NCI-H1694 (cell line): ENCODE measurements at places on chromosomes 13 and 19.

- no peak for DNase-seq
Observed at GRCh38 chr13:99157046-99157445, 43.6 kb upstream of the UBAC2 start.

GRCh38 chr13:113880651-113881611 lies 17.1 kb upstream of the GAS6 start:
- DNase-seq, result no peak

DNA sequence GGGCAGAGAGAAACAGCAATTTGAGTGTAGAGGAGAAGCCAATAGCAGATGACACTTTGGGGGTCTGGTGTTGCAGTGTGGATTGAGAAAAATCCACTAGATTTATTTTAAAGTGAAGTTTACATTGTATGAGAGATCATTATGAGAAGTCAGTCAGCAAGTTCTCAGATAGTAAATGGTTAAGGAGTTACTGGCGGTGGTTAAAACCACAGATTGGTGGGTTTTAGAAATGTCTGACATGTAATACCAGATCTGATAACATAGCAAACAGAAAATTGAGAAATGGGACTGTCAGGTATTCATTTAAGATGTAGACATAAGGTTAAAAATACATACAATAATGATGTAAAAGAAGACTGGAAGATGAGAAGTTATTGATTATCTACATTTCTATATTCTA lies 7.2 kb downstream of the ABHD13 start:
- DNase-seq, result no peak

- no peak for DNase-seq
Observed at GRCh38 chr13:98997011-98997730, 19.3 kb upstream of the DOCK9 start.

- no peak for DNase-seq
Observed at GRCh38 chr19:20247016-20247683, 80.1 kb downstream of the ZNF486 start.

DNA sequence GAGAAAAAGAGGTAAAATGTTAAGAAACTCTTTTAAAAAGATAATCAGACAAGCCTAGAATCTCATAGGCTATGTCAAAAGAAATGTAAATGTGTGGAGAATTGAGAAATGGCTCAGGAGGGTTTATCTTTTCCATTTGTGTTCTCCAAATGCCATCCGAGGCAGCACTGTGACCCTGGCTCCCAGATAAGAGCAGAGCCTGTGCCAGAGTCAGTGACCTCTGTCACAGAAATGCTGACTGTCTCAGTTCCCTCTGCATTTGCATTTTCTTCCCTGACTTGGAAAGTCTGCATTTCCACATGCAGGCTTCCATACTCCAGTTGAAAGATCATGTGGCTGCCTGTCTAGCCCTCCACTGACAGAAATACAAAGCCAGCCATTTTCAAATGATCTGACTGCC lies 42.0 kb downstream of the SERTM1 start:
- no peak for DNase-seq

DNA sequence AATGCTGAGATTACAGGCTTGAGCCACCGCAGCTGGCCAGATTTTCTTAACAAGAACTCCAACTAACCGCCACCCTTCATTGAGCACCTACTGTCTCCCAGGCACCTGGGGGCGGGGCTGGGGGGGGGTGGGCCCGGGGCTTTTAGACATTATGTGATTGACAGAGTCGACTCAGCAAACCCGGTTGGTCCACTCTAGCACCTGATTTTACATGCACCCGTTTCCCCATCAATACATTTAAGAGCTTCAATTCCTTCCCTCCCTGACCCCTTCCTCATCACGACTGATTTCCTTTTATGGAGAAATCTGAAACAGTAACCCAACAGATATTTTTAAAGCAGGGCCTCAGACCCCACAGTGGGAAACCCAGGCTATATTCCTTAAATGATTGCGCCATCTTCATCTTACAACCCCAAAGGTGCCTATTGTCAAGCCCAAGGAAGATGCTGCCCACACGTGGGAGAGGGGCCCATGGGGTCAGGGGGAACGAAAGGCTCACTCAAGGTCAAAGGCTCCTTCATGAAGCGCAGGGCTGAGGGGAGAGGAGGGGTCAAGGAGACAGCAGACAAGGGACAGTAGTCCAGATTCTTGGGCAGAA lies 1.8 kb downstream of the INSR start:
- DNase-seq, result no peak

DNA sequence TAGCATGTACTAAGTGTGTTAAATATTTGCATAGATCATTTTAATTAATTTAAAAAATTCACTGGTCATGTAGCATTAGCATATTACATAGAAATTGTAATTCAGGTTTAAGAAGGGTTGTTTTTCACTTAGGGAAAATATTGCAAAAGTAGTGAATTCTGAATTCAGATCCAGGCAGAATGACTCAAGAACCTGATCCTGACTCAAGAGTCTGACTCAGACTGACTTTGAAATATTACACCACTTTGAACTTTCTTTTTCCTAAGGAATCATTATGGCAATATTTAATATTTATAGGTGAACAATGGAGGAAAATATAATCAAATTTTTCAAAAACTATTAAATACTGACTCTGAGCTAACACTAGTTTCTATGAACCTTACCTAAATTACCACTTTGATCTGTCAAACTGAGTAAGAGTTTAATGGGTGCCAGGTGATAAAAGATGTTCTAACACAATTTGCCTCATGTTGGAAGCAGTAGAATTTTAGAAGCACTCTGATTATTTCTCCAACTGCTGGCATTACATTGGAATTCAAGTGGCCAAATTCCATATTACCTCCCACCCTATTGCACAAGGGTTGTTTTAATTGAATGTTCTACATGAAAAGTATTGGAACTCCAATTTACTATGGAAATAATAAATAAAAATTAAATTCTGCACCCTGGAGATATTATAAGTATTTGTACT lies 261.6 kb downstream of the SLITRK1 start:
- DNase-seq, result no peak

GRCh38 chr13:39563470-39563735 lies 39.6 kb downstream of the LHFPL6 start:
- DNase-seq, result no peak

DNA sequence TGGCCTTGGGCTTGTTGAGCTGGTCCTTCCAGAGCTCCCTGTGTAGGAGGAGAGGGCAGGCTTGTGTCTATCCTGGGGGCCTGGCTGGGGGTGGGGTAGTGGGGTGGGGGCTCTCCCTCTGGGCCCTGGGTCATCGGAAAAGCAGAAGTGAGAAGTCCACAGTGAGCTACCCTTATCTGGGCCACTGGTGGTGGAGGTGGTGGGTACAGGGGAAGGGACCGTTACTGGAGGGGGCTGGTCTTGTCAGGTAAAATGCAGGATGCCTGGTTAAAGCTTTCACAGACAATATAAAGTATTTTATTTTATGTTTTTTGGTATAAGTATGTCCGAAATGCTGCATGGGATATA lies 342 bp upstream of the SIGLEC10 start:
- DNase-seq, result no peak

DNA sequence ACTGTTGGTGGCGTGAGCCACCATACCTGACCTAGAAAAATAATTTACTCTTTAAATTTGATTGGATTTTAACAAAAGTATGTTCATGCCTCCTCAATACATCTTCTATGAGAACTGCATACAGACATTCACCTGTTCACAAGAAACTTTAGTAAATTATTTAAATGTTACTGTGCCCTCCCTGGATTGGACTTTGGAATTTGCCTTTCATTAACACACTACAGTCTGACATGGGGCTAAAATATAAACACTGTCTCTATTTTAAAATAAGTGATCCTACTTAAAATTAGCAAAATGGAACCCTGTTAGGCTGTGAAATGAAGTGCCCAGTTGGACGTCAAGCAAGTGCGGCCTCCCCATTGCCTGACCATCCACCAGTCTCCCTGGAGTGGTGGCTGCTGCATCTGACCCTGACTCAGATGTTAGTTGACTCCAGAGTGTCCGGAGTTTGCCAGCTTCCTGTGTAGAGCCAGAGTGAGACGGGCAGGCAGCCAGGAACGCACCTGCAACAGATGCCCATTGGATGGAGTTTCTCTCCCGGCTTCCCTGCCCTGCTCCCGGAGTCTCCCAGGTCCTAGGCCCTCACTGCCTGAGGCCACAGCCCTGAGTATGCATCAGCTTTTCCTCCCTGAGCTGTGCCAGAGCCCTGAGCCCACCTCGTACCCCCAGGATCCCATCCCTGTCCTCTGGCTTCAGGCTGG lies 45.9 kb upstream of the ATP11A start:
- no peak for DNase-seq

GRCh38 chr13:24043590-24044350 lies 116.8 kb upstream of the SPATA13 start:
- DNase-seq, result no peak

- DNase-seq, result no peak
Observed at GRCh38 chr13:46389457-46390451, 2.7 kb upstream of the RUBCNL start.

GRCh38 chr19:33266974-33267484 lies 35.3 kb downstream of the CEBPA start:
- DNase-seq, result no peak

- no peak for DNase-seq
Observed at GRCh38 chr19:54186934-54187381, 2.4 kb downstream of the MBOAT7 start.

DNA sequence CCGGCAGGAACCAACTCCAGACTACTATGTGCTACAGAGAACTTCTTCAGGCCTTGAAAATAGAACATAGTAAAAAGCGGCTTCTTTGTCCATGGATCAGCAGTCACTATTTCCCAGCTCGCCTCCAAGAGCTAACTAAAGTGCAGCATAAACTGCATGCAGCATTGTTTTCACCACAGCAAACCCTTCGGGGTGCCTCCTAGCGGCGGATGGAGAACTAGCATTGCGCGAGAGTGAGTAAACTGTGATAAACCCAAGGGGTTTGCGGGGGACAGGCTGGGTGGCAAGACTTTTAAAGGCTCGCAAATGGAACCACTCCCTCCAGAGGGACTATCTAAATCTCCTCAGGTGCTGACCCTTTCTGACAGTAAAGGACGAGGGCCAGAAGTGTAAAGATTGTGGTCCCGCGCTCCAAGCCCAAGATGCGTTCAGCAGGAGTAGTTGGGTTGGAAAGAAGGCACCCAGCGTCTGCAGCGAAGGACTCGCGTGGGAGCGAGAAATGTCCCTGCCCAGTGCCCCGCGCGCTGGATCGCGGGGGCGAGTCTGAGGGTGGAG lies 21.5 kb upstream of the SGCG start:
- no peak for DNase-seq

GRCh38 chr13:49502954-49503353 lies 7.2 kb downstream of the PHF11 start:
- no peak for DNase-seq

DNA sequence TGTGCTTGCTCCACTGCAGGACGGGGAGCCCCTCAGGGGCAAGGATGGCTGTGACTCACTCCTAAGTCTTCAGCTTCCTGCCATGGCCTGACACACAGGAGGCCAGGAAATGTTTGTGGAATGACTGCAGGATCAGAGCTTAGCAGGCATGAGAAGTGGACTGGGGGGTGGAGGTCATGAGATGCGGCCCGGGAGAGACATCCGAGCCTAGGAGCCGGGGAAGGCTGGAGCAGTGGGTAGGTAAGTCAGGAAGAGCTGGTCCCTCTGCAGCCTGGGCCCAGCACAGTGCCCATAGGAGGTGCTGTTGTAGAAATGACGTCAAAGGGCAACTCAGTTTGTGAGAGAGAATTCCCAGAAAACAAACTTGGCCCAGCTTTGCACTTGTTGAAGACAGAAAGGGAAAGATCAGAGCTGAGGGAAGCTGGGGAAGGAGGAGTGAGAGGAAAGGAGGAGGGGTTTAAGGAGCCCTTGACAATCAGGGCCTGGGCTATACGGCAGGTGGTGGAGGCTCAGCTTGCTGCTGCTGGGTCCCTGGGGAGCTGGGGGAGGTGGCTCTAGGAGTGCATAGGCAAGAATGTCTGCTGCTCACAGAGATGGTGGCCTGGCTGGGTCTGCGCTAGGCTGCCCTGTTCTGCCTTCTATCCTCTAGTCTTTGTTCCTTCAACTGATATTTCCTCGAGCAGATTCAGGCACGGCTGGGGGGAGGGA lies 18.5 kb downstream of the POU2F2 start:
- DNase-seq, result no peak
